Aorta (tissue), 5 donors: ENCODE measurements at places on chromosomes 16 and 17.
A peak's percentile ranks its signal among the peaks of the same experiment; 100 is the strongest.

DNA sequence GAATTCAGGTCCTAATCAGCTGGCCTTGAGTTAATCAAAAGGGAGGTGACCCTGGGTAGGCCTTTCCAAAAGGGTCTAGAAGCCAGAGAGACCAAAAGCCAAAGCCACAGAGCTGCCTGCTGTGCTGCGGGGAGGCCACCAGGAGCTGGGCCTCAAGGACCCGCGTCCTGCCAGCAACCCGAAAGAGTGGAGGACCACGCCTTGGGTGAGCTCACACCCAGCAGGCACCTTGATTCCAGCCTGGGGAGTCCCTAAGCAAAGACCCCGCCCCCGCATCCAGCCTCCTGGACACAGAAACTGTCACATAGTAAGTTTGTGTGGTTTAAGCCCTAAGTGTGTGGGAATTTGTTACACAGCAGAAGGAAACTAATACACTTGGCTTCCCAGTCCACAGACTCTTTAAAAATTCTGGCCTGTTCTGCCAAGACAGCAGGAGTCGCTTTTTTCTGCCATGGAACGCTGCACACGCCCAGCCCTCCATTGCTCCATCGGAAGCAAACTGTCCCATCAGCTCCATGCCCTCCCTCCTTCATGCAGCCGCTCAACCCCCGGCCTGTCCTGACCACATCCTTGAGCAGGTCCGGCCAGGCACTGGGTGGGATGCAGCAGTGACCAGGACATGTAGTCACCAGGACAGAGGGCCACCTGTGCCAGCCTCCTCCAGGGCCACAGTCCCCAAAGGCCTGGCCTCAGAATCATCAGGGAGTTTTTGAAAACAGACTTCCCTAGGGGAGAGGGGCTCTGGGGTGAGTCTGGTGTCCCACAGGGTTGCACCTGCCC, 20.9 kb upstream of the RASD1 start:
- DNase-seq: peak; percentile 27

GRCh38 chr17:60790205-60790604, 112.6 kb downstream of the BCAS3 start:
- no peak for DNase-seq

DNA sequence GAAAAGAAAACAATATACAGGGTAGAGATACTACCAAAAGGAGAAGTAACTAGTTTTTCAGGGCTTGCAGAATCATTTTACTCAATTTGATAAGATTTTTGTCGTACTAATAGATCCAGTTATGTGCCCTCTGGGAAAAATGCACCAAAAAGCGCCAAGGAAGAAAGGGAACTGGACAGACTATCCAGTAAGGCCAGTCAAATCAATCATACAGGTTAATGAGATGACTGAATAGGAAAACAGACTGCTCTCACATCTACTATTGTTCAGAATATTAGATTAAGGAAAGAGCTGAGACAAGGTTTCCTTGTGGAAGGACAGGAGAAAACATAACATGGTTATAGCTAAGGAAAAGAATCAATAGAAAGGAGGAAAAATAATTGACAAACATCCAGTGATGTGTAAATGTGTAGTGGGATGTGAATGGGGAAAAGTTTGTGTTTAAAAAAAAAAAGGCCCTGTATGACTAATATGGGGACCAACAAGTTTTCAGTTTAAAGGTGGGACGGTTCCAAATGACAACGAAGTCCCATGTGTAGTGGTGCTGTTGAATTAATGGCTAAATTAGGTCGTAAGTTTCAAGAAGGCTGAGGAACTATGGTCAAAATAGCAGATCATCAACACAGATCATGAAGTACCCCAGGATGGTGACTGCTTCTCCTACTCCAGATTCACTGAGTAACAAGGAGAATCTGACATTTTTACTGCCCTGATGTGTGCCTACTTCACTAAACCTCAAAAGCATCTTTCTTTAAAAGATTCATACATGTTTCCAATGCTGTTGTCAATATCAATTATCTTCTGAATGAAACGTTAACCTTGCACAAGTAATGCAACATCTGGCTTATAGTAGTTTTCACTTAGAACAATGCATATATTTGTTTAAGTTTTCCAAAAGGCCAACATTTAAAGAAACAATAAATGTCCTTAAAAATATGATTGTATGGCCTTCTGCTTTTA, 40.7 kb downstream of the BRIP1 start:
- no peak for DNase-seq

DNA sequence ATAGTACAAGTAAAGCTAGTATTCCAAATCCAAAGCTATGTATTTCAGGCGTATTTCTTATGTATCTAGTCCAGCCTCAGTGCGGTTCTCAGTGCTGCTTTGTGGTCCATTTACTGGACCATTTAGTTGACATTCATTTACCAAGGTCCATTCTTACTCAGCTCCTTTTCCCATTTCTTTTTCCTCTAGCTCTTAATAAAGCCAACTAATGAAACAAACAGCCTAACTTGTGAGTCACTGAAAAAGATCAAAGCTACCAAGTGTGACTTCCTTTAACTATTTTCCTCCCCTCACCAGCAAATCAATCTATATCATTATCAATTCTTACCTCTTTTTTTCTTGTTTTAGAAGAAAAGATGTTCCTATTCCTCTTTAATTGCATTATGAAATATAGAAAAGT, 64.0 kb downstream of the CYB561 start:
- no peak for DNase-seq

DNA sequence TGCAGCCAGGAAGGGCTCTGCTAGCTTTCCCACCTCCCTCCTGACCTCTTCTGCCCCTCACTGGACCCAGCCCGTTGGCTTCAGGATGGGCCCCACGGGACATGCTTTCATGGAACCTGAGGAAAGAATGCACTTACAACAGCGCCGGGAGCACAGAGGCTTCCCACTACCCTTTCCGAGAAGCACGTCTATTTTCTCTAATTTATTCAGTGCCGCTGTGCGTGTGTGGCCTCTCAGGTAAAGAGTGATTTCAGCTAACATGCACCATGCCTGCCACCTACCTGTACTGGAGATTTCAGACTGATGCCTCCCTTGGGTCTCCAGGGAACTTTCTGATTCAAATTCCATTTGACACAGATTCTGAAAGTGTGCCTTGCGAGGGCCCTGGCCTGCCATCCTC, 140.1 kb downstream of the CYLD start:
- DNase-seq: no peak

DNA sequence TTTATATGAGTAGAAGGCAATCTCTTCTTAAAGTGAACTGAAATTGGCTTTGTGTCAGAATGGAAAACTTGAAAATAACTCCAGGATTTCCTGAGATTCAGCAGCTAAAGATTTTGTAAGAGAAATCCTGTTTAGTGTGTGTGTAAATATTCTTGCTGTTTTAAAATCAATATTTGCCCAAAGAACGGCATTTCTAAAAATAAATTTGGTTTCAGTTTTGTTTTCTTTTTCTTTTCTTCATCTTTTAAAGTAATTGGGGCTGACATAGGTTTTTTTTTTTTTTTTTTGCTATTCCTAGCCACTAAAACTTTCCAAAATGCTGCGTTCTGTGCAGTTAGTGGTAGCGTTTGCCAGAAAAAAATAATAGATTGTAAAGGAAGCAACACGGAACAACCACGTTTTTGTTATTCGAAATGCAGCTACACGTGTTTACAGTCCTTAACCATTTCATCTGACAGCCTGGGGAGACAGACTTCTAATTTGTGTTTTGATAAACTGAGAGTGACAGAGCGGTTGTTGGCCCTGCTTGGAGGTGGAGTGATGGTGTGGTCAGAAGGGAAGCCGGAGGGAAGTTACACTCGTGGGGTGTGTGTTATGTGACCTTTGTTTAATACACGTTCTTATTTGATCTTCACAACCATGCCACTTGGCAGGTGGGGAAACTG, 21.6 kb upstream of the SMPD3 start:
- DNase-seq: no peak

DNA sequence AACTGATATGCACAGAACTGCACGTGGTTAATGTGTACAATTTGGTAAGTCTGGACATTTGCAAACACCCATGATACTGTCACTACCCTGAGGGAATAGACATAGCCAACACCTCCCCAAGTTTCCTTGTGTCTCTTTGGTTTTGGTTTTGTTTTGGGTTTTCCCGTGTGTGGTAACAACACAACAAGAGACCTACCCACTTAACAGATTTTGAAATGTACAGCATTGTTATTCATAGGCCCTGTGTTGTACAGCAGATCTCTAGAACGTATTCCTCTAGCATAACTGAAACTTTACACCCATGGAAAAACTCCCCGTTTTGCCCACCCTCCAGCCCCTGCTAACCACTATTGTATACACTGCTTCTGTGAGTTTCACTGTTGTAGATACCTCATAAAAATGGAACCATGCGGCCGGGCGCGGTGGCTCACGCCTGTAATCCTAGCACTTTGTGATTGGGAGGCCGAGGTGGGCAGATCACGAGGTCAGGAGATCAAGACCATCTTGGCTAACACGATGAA, 76.3 kb upstream of the TBC1D3K start:
- DNase-seq: no peak

- DNase-seq: peak; percentile 89
Observed at GRCh38 chr17:17877529-17878358, 41.0 kb upstream of the SREBF1 start.

- peak; percentile 76 for DNase-seq
Observed at GRCh38 chr17:59425085-59425931, 93.9 kb downstream of the YPEL2 start.

GRCh38 chr17:59641799-59642484, 22.2 kb downstream of the CLTC start:
- DNase-seq: no peak

DNA sequence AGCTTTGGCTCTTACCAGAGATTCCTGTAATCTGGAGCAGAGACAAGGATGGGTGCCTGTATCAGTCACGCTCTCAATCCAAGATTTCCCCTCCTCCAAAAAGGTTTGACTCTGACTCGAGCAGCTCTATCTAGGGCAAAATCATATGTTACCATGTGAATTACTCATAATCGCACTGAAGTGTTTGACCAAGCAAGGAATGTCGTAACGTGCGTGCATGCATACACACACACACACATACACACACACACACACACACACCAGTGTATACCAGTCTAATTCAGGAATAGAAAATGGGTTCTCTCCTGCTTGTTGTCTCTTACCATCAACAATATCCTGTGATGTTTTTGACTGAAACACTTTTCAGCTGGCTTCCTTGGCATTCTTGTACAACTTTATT, 835.1 kb downstream of the KCNJ2 start:
- no peak for DNase-seq

- DNase-seq: peak; percentile 59
Observed at GRCh38 chr17:17242246-17242645, 5.3 kb upstream of the FLCN start.

GRCh38 chr17:39820541-39820940, 43.6 kb downstream of the IKZF3 start:
- no peak for DNase-seq

DNA sequence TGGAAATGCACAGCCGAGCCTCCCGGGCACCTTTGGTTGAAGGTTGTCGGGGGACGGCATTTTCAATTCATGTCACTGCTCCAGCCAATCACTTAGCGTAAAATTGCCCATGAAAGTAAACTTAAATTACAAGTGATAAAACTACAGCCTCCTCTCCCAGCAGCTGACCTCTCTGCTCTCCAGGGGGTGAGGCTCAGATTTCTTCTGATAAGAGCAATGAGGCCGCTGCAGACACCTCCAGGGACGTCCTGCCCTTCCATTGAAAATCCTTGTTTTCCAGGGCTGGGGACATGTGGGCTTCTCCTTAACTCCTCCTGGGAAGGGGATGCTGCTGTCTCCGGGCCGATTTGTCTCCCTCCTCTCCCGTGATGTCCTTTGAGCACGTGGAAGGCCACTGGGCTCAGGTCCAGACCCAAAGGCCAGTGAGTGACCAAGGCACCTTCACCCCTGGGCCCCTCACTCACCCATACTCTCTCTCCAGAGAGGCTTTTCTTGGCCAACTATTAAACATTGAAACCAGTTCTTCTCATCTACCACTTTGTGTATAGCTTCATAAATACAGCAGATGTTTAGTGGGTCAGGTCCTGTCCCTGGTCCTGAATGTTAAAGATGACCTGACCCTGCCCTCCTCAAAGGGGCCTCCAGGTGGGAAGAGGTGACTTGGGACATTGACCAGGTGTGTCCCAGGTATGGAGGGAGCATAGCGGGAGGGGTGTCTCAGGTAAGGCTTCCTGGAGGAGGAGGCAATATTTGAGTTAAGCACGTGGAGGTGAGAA, 52.3 kb downstream of the MGAT5B start:
- DNase-seq: no peak
